Gastroesophageal sphincter (tissue), 4 donors: ENCODE measurements at places on chromosomes 7 and 10. TPM values are rescaled to one million over a fixed set of nuclear protein-coding genes. Genes with fewer than 3 reads are reported as not detected.

The ATAD1 gene
- 46.9 TPM for total RNA-seq

GRCh38 chr10:43053825-43054224 is 23.0 kb upstream of the RET start:
- ATAC-seq = no peak

The FAM241B gene
- total RNA-seq = 7.5 TPM

- ATAC-seq = no peak
These were observed 602.7 kb upstream of the FOXK1 start for GRCh38 chr7:4079366-4079765.

DNA sequence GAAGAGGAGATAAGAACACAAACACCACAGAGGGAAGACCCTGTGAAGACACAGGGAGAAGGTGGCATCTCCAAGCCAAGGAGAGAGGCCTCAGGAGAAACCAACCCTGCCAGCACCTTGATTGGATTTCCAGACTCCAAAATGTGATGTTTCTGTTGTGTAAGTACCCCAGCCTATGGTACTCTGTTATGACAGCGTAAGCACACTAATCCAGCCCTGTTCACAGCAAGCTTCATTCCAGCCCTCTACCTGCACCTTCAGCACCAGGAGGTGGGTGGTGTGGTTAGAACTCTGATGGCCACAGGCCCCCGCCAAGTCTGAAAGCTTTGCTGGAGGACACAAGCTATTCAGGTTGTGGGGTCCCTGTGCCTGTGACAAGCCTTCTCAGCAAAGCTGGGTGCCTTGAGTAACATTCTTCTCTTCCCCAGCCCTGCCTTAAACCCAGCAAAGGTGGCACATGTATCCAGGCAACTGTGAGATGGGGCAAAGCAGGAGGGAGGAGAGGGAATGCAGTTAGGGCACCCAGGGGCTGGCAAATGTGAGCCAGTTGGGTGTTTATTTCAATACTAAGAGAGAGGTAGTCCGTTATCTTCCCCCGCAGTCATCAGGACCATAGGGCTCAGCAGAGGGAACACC is 4.5 kb downstream of the VSTM4 start:
- no peak for ATAC-seq

The NAT16 gene
- not detected for total RNA-seq
